Activated naive CD8-positive, alpha-beta T cell treated with anti-CD3 and anti-CD28 coated beads, Interleukin-2, amount 50 U/mL, for 16 hours (primary cell): ENCODE measurements at places on chromosomes 1 and 21.

DNA sequence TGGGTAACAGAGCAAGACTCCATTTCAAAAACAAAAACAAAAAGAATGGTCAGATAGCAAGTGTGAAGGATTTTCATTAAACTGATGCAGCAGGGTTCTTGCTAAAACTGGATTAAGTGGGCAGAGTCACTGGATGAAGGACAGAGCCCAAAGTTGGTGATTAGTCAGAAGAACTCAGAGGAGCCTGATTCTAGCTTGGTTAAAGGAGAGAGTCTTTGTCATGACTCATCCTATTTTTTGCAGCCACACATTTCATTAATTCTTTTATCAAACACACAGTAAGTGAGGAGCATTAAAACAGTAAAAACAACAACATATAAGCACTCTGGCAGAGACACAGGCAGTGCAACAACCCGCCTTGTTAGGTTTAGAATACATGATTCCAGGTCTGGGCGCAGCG lies 56.0 kb upstream of the EDARADD start:
- DNase-seq = no peak

GRCh38 chr1:246355411-246356230 lies 151.5 kb downstream of the SMYD3 start:
- DNase-seq = no peak

DNA sequence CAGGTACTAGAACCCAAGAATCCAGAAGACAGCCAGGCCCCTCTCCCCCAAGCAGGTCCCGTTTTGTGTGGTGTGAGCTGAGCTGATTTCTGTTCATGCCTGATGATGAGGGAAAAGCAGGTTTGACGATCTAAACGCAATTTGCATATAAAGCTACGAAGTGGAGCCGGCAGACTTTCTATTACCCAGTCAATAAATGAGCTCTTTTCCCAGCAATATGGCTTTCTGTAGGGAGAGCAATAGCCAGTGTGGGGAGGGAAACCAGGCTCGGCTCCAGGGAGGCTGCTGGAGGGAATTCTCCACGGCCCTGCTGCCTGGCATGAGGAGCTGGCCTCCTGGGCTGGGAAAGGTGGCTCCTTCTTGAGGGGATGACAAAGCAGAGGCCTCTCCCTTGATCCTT lies 140.7 kb upstream of the AJAP1 start:
- no peak for DNase-seq

DNA sequence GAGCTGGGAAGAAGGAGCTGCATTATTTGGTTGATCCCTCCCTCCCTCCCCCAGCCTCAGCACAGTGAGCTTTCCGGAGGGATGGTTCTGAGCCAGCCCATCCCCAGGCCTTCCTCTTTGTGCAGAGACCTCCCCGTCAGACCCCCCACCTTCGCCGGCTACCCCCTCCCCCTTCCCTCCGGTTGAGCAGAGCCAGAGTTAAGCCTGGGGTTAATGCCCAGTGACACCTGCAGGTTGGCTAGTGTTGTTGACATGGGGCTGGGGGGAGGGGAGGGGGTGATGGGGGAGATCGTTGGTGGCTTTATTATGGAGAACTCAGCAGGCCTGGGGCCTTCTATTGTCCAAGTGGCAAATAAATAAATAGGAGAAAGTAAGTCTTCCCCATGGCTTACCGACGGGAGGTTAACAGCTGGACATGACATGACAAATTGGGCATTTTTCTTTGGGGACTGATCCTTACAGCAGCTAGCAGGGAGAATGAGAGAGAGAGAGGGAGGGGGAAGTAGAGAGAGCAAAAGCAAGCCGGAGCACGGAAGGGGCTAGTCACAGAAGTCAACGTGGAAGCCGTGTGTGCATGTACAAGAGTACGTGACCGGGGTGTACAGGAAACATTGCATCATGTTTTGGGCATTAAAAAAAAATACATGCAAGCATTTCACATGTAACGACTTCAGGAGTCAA lies 131.1 kb downstream of the TMEM53 start:
- no peak for DNase-seq

DNA sequence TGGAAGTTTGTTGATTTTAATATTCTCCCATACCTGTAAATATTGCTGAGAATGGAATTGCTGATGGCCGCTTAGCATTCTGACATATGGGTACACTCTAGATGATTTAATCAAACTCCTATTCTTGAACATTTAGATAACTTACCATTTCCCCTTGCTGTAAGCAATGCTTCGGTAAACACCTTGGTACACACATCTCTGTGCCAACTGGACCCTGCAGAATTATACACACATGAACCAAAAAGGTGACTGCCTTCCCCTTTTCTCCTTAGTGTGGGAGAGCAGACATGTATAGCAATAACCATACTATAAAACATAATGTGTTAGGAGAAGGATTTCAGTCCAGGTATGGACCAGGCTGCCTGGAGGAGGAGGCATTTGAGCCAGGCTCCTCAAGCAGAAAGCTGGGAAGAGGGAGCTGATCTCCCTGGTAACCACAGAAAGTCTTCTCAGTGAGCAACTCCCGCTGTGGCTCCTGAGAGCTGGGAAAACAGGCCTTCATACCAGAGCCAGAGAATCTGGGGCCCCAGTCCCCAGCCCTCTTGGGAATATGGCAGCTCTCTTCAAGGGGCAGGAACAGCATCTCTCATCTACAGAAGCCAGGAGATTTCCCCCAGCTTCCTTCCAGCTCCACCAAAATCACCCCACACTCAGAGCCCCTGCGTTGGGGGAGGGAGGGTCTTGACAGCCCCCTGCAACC lies 33.9 kb upstream of the CSF1 start:
- DNase-seq = no peak

- DNase-seq = no peak
Measured at GRCh38 chr1:240169188-240169587, 77.5 kb downstream of the FMN2 start.

GRCh38 chr1:20717452-20718342 lies at the start of gene KIF17:
TSS of gene KIF17 (minus strand) at chr1:20718007. CDS start at chr1:20717706, 301 bp downstream.
- DNase-seq = peak; percentile 18

GRCh38 chr1:202844935-202845334 lies 34.2 kb downstream of the PCAT6 start:
- DNase-seq = no peak
